ENCODE measurements at places on chromosomes 1 and 21.
A peak's percentile ranks its signal among the peaks of the same experiment; 100 is the strongest.

GRCh38 chr1:147099192-147099591 is 73.1 kb downstream of the PRKAB2 start:
- H3K27ac ChIP-seq = no peak overlapping the region
- no peak overlapping the region for H3K4me3 ChIP-seq
- no peaks in the 10 kb centered on the region for H3K27me3 ChIP-seq
- H3K4me1 ChIP-seq = no peaks in the 10 kb centered on the region
- no peak for DNase-seq

GRCh38 chr1:31376375-31377134 is 3.7 kb upstream of the FABP3 start:
- H3K27ac ChIP-seq = no peak overlapping the region
- H3K4me1 ChIP-seq = peaks cover 46% of the 10 kb centered on the region
- no peak overlapping the region for H3K4me3 ChIP-seq
- peaks cover 10% of the 10 kb centered on the region for H3K36me3 ChIP-seq

GRCh38 chr1:151325646-151326429 is 1.4 kb downstream of the PI4KB start:
- H3K4me1 ChIP-seq = peaks cover 39% of the 10 kb centered on the region
- H3K4me3 ChIP-seq = peak overlapping the region; percentile 90
- H3K27ac ChIP-seq = peak overlapping the region; percentile 93
- no peaks in the 10 kb centered on the region for H3K27me3 ChIP-seq
- H3K36me3 ChIP-seq = peaks cover 34% of the 10 kb centered on the region

DNA sequence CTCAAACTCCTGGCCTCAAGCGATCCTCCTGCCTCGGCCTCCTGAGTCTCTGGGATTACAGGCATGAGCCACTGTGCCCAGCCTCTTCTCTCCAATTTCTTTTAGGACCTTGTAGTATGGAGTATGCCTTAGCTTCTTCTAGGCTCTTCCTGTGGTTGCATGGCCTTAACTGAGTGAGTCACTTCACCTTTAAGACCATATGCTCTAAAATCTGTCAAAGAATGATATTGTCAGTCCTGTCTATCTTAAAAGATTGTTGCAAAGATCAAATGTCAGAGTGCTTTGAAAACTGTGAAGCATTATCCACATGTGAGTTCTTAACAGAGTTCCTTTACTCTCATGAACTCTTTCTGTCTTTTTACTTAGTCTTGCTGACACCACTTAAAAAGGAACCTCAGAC is 37.2 kb downstream of the ATP2B4 start:
- H3K36me3 ChIP-seq = no peaks in the 10 kb centered on the region
- H3K27ac ChIP-seq = peak overlapping the region; percentile 92
- H3K4me3 ChIP-seq = no peak overlapping the region
- DNase-seq = no peak
- H3K4me1 ChIP-seq = peaks cover 88% of the 10 kb centered on the region
- H3K27me3 ChIP-seq = no peaks in the 10 kb centered on the region

DNA sequence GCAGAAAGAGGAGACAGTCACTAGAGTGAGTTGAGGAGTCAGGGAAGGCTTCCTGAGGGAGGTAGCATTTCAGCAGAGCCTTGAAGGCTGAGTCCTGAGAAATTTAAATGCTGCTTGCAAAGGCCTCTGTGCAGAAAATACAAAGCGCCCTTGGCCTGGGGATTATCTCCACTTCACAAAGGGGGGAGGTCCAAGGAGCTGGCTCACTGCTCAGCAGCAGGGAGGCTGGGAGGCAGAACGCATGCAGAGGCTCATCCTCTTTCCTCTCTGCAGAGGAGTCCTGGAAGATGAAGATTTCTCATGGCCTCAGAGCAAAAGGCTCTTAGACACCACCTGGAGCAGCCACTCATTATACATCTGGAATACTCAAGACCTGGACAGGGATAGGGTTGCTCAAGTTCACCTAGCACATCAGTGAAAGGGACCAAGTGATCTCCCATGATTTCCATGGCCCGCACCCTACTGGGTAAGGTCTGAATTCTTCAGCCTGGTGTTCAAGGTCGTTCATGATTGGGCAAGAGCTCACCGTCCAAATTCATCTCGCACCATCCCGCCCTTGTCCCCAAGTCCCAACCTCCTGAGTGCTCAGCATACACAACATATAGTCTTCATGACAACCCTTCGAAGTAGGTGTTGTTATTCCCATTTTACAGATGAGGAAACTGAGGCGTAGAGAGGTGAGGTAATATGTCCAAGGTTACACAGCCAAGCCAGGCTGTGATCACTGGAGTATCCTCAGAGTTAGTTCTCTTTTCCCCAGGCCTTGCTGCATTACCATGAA is 9.0 kb downstream of the SLC1A7 start:
- no peak for DNase-seq
- H3K4me1 ChIP-seq = no peaks in the 10 kb centered on the region

DNA sequence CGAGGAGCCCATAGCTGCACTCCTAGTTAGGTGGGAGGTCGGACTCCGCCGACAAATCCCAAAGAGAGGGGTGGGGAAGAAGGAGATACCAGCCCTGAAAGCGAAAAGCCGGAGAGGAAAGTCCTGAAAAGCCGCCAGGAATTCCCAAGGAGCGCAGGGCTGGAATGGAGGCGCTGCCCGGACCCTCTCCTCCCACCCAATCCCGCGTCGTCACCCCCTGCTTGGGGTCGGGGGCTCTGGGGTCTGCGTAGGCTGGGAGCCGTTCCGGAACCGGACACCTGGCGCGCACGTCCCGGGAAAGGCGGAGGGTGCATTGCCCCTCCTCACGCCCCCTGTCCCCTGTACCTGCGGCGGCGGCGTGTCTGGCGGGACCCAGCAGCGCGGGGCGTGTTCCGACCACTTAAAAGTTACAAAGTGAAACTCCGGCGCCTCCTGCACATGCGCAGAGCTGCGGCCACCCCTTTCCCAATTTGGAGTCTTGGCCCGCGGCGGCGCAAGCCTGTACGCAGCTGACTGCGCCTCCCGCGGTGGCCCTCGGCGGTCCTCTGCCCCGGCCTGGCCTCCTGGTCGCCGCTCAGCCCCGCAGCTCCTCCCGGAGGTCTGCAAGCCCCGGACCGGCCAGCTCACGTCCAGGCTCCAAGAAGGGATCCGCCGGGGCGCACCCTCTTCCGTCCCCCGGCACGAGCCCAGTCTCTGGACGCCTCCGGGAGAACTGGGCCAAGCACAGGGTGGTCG is at the start of gene TMEM63A:
Gene TMEM63A (minus strand): TSS at position 422 of the 735 bp plus-strand sequence. CDS start 4,800 bp downstream, outside the sequence.
- H3K4me3 ChIP-seq = peak within 1 kb of the TSS; percentile 96
- H3K4me1 ChIP-seq = no peaks in the 10 kb centered on the region
- H3K27ac ChIP-seq = peak within 1 kb of the TSS; percentile 85
- DNase-seq = peak; percentile 94
- no peaks in the 10 kb centered on the region for H3K27me3 ChIP-seq

GRCh38 chr1:178490136-178490535 is 6.6 kb downstream of the CLEC20A start:
- no peaks in the 10 kb centered on the region for H3K4me1 ChIP-seq
- H3K4me3 ChIP-seq = no peak overlapping the region
- peak; percentile 52 for DNase-seq
- H3K36me3 ChIP-seq = no peaks in the 10 kb centered on the region
- no peaks in the 10 kb centered on the region for H3K27me3 ChIP-seq
